ENCODE measurements at places on chromosomes 16 and 17.

GRCh38 chr17:77882481-77883212 is 75.9 kb upstream of the TNRC6C start:
- DNase-seq = peak; percentile 19

GRCh38 chr16:23424292-23424958 is 28.6 kb downstream of the COG7 start:
- no peak for DNase-seq

GRCh38 chr17:31111183-31111582 is 16.4 kb downstream of the NF1 start:
- DNase-seq = no peak

- DNase-seq = no peak
Measured at GRCh38 chr17:76234354-76234679, 6.0 kb downstream of the RNF157 start.

DNA sequence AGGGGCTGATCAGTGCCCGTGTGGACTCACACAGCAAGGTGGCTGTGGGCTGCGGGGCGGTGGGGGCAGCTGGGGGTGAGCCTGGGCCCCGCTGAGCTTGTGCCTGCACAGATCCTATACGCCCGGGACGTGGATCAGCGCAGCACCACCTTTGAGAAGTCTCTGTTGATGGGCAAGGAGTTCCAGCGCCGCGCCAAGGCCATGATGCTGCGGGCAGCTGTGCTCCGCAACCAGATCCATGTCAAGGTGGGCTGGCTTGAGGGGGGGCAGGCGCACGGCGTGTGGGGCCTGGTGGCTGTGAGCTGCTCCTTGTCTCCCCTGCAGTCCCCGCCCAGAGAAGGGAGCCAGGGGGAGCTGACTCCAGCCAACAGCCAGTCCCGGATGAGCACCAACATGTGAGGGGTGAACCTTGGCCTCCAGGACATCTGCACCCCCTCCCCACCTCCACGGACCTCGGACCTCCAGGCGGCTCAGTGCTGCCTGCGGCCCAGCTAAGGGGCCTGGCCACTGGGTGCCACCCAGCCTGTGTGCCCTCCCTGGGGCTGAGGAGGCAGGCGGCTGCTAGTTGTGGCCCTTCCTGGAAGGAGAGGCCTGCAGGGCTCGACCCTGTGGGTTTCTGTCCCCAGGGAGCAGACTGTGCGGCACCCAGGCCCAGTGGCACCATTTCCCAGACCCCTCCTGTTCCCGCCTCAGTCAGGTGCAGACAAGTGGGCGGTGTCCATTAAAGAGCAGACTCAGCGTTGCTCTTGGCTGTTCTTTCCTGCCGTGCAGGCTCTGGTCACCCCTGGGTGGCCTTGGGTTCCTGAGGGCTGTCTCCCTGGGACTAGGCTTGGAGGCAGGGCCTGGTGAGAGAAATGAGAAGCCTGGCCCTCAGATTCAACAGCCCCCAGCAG is 5.3 kb downstream of the GPS1 start:
- DNase-seq = no peak

GRCh38 chr16:83806731-83807130 is 1.0 kb upstream of the HSBP1 start:
- DNase-seq = no peak

DNA sequence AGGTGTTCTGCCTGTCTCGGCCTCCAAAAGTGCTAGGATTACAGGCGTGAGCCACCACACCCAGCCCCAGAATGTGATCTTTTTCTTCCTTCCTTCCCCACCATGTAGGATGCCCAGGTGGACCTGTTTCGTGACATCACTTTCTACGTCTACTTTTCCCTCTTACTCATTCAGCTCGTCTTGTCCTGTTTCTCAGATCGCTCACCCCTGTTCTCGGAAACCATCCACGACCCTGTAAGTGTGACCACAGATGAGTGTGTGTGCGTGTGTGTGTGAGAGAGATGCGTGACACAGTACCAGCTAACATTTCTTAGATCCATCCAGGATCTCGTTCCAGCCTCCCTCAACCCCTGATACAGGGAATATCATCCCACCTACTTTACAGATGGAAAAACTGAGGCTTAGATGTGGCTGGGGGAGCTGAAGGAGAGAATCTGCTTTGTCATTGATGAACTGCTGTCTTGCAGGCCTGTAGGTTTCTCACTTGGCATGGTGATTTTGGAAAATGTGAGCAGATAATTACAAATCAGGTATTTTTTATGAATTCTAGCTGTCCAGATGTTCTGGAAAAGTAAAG is 67.1 kb downstream of the ABCC1 start:
- no peak for DNase-seq

- no peak for DNase-seq
Measured at GRCh38 chr17:28001149-28001548, 41.3 kb upstream of the NLK start.
